ENCODE measurements at places on chromosomes 1 and 21.

- DNase-seq, result peak; percentile 69
These were observed 13.4 kb upstream of the NOS1AP start for GRCh38 chr1:162056043-162056442.

GRCh38 chr1:3698660-3699408 lies 46.5 kb downstream of the TP73 start:
- DNase-seq, result no peak

GRCh38 chr1:42837709-42838108 lies 8.7 kb upstream of the ZNF691 start:
- no peak for DNase-seq

DNA sequence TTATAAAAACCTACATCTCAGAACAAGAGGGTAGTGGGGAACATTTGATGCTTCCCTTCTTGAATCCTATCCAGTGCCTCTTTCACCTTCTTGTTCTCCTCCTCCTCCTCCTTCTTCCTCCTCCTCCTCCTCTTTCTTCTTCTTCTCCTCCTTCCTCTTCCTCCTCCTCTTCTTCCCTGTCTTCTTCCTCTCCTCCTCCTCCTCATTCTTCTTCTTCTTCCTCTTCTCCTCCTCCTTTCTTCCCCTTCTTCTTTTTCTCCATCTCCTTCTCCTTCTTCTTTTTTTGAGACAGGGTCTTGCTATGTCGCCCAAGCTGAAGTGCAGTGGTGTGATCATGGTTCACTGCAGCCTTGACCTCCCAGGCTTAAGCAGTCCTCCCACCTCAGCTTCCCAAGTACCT lies 31.9 kb downstream of the SLC35F3 start:
- DNase-seq, result no peak

GRCh38 chr1:181768211-181768929 lies 285.1 kb downstream of the CACNA1E start:
- no peak for DNase-seq

GRCh38 chr21:10425856-10426255 lies 95.5 kb upstream of the TPTE start:
- DNase-seq, result no peak

GRCh38 chr1:14565090-14565489 lies 33.4 kb upstream of the KAZN start:
- no peak for DNase-seq

DNA sequence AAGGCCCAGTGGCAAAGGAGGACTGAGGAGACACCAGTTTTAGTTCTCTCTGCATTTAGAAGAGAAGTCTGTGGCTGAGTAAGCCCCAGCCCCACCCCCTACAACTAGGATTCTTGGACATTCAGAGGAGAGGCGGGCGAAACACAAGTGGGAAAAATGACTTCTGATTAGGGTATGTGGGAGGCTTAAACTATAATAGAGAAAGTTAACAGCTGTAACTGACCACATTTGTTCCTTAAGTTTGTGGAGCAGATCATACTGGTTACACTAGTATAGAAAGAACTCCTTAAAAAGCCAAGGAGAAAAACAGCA lies 11.2 kb upstream of the TRIM33 start:
- no peak for DNase-seq

DNA sequence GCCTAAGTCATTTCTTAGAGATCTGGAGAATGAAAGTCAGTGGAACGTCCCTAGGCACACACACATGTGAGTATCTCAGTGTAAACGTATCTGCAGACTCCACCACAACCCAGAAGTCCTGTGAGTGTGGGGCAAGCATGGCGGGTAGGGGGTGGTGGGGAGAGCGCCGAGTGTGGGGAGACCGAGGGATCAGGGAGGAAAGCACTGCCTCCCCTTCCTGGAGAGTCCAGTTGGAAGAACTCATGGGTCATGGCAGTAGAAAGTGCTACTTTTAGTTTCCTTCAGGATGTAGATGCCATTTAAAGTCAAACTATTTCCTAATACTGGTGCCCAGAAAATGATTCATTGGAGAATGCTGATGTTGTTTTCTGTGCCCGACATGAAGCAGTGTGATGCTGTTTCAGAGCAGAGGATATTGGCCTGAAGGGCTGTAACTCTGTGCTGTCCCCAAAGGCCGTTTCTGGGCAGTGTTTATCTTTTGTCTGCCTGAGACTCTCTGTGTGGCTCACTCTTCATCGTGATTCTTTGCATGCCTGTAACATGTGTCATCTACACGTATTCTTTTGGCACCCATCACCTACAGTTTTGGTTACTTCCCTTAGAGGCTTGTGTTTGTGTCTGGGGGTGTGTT lies 45.7 kb upstream of the TSPAN2 start:
- no peak for DNase-seq

DNA sequence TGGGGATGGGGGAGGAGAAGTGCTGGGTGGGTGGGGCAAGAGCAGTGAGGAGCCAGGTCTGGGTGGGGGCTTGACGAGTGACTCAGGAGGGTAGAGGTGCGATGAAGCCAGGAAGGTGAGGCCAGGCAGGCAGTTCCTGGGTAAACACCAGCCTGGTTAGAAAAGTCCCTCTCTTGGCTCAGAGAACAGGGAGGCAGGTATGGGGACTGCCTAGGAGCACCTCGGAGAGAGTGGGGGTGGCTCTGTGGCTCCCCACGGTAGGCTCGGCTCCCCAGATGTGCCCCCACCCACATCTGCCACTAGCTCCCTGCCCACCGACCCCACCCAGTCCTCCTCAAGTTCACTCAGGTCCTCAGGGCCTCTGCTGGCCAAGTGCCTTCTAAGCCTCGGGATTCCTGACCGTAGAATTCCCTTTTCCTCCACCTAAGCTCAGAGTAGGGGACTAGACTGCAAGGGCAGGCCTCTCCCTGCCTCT lies 1.2 kb downstream of the HSPG2 start:
- DNase-seq, result no peak

- DNase-seq, result no peak
These were observed 397.8 kb upstream of the USP24 start for GRCh38 chr1:55612988-55613387.

All from SK-N-SH (cell line).